GM04503 (cell line): ENCODE measurements at places on chromosomes 7 and 10.

- no peak for DNase-seq
Observed at GRCh38 chr7:53119514-53119941, 84.1 kb downstream of the POM121L12 start.

- DNase-seq, result no peak
Observed at GRCh38 chr10:124369066-124369465, 49.7 kb downstream of the OAT start.

DNA sequence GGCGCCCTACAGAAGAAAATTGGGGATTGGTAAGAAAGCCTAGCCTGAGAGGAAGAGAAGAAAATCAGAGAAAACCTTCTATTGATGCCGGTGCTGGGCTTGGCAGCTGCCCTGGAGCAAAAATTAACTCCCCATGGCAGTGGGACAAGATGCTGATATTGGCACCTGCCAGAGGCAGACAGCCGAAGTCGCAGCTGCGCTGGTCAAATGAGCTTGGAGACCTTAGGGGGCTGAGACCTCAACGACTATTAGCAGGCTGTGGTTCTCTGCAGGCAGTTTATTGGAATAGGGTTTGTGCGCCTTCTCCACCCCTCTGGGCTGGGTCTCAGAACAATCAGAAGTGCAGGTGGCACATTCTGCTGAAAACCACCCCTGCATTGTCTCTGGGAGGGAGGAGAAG, 213.7 kb downstream of the GFRA1 start:
- no peak for DNase-seq

DNA sequence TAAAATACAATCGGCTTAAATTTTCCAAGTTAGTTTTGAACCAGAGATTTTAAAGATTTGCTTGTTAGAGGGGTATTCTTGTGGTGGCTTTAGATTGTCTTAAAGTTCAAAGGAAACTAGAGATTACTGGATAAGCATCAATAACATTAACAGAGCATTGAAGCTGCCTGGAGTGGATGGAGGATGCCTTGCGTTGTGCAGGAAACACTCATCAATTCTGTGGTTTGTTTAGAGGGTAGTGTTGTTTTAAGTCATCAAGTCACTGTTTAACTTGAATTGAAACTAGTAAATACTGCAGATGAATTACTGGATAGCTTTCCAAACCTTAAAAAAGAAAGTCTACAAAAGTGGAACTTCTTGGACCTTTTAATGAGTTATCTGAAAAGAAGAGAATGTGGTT, 218.6 kb downstream of the CELF2 start:
- DNase-seq, result no peak

- no peak for DNase-seq
Observed at GRCh38 chr10:110226926-110227641, 19.7 kb downstream of the MXI1 start.

DNA sequence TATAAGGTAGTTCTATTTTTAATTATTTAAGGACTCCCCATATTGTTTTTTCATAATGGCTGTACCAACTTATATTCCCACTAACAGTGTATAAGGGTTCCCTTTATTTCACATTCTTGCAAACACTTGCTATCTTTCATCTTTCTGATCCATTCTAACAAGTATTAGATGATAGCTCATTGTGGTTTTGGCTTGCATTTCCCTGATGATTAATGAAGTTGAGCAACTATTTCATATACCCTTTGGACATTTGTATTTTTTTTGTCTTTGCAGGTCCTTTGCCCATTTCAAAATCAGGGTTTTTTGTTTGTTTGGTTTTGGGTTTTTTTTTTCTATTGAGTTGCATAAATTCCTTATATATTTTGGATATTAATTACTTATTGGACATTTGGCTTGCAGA, 107.2 kb downstream of the EPC1 start:
- DNase-seq, result peak; percentile 60

GRCh38 chr10:29257106-29257783, 31.6 kb upstream of the LYZL1 start:
- peak; percentile 85 for DNase-seq

DNA sequence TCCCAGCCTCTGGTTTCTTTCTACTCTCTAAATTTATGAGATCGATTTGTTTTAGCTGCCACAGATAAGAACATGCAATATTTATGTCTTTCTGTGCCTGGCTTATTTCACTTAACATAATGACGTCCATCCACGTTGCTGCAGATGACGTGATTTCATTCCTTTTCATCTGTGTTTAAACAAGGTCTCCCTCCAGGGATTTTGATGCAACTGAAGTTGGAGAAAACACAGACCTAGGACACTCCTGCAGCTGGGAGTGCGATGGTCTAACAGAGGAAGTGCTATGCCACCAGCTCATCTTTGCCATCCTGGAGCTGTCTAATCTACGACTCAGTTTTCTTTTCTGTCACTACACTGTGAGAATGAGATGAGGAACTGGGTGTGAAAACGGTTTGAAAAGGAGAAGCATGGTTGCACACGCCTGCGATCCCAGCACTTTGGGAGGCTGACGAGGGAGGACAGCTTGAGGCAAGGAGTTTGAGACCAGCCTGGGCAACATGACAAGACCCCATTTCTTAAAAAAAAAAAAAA, 1.5 kb upstream of the KCTD7 start:
- DNase-seq, result no peak

DNA sequence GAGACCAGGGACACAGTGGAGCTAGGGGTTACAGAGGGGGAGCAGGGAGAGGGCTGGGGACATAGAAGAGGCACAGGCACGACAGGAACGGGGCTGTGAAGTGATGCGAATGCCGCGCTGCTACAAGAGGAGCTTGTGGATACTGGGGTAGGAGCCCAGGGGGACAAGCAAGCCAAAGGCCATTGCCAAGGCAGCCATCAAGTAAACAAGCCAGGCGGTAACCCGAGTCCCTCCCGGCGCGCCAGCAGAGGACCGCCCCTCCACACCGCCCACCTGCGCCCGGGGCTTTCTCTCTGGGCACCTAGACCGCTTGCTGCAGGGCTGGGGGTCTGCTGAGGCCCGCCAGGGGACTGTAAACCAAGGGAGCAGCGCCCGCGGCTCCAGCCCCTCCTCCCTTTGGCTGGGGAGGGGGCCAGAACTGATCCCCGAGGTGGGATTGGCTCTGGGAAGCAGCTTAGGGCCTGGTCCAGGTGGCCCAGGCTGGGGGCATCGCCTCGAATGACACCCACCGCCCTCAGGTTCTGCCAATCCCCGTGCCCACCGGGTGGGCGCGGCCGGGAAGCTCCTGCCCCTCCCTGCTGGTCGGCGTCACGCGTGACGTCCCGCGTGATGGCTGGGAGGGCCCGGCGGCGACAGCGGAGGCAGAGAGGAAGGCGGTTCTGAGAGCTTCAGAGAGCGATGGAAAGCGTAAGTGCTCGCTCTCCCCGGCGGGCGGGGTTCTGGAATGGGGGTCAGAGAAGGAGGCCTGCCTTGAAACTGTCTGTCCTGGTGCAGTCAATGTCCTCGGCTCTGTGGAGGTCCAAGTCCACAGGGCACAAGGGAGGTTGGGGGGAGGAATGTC, 982 bp downstream of the SFXN3 start:
- DNase-seq, result no peak

- DNase-seq, result no peak
Observed at GRCh38 chr10:30821994-30822692, 192.6 kb upstream of the LYZL2 start.

DNA sequence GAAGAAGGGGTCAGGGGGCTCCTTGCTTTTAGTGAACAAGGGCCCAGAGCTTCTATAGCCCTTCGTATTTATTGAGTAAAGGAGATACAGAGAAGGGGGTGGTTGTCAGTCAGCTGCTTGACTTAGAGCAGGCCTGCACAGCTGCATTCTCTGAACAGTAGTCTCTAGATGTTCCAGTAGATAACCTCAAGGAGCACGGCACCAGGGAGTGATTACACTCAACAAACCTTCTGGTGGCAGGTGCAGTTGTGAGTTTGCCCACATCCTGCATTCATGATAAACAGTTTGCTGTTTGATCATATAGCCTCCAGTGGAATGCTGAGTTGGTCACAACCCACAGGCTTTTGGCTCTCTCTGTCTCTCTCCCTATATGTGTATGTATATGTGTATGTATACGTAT, 70.0 kb upstream of the GJD4 start:
- DNase-seq, result no peak

- no peak for DNase-seq
Observed at GRCh38 chr10:28214219-28214618, 88.6 kb downstream of the MPP7 start.

DNA sequence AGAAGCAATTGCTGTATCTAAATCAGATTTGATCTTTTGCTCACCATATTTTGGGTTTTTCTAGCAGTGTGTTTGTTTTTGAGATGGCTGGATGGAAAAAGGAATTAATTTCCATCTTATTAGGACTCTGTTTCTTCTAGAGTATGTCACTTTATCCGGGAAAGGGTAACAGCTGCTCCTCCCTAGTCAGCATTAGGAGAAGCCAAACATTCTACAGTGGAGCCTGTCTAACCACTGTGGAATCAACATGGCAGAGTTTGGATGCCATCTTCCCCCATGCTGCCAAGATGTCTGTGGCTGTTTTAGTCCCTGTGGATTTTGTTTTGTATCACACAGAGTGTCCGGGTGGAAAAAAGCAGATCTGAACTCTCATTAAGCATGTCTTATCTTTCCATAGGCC, 16.0 kb upstream of the LMOD2 start:
- no peak for DNase-seq

- no peak for DNase-seq
Observed at GRCh38 chr10:70827086-70827757, 11.5 kb downstream of the SGPL1 start.

DNA sequence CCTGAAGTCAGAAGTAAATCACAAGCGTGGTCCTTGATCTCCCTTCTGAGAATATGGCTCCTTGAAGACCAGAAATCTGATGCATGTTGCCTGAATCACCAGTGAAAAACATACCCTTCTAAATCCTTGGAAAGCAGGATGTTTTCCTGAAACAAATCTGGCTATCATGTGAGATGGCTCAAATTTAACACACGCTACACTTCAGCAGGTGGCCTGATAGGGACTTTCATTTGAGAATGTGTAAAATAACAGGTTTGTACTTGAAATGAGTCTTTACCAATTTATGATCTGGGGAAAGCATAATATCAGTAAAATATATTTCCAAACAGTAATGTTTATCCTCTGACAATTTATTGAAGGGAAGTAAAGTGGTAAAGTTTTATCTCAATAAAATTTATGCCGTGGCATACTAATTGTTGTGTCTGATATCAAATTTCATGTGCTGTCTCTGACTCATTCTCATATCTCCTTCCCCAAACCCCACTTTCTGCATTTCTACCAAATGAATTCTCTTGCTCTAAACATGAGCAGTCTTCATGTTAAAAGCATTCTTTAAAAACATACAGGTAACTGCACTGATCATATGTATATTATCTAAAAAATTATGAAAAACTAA, 17.4 kb downstream of the CYP3A4 start:
- DNase-seq, result no peak

DNA sequence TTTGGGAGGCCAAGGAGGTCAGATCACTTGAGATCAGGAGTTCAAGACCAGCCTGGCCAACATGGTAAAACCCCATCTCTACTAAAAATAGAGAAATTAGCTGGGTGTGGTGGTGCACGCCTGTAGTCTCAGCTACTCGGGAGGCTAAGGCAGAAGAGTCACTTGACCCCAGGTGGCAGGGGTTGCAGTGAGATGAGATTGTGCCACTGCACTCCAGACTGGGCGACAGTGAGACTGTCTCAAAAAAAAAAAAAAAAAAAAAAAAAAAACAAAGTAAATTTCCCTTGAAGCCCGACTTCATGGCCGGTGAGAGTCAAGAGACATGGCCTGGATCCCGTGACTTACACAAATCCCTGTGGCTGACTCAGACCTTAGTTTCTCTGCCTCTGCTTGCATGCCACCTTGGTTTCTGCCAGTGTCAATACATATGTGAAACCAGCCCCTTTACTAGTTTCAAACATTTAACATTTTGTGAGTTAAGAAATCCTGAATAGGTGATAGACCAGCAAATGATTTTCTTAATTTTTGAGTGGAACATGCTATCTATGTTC, 62.8 kb downstream of the ZEB1 start:
- no peak for DNase-seq

DNA sequence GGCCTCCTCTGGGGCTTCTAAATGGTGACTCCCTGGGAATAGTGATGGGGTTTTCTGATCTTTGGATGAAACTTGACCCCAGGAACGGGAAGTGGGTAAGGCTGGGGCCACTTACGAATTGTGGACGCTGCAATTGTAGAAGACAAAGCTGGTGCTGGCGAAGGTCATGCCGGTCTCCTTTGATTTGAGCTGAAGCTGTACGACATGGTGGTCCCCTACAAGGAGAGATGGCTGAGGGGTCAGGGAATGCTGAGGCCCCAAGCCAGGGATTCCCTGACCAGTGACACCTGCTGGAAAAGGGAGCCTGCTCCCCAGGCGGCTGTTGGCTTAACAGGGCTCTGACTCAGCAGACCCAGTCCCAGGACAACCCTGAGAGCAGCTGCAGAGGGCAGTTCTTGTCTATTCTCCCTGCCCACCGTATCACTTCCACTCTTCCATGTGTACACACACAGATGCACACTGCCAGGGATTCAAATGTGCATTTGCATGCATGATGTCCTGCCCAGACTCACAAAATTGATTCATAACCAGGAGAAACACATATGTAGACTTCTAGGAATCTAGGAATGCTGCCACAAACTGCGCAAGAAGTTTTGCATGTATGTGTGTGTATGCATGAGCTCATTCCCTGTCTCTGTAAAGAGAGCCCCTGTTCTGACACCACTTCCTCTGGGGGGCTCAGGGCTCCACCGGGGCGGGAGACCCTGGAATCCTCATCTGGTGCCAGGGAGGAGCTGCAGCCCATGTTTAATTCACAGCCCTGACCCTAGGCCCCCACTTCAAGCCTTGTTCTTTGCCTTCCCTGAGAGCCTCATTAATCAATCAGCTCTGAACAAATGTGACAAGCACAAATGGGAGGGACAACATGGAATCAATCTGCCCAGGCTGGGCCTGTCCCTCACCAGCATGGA, 350.0 kb downstream of the PLXNA4 start:
- no peak for DNase-seq

- DNase-seq, result no peak
Observed at GRCh38 chr7:80790877-80791276, 128.0 kb downstream of the SEMA3C start.

DNA sequence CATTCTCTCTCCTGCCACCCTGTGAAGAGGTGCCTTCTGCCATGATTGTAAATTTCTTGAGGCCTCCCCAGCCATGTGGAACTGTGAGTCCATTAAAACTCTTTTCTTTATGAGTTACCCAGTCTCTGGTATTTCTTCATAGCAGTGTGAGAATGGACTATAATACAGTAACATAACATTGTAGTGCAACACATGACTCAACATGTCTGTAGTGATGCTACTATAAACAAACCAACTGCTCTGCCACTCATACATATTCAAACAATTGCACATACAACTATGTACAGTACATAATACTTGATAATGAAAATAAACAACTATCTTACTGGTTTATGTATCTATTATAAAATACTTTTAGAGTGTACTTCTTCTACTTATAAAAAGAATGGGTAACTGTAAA, 7.1 kb downstream of the ATOH7 start:
- DNase-seq, result no peak
